Mesenchymal stem cell (in vitro differentiated cells and primary cell): ENCODE measurements at places on chromosomes 3 and 15.

- DNase-seq, result peak; percentile 43
These were observed 55.3 kb downstream of the SLC28A2 start for GRCh38 chr15:45307230-45307924.

- no peak for DNase-seq
These were observed 1.0 kb upstream of the SLTM start for GRCh38 chr15:58934521-58934920.

GRCh38 chr15:94875550-94875949 lies 644.2 kb downstream of the MCTP2 start:
- no peak for DNase-seq

DNA sequence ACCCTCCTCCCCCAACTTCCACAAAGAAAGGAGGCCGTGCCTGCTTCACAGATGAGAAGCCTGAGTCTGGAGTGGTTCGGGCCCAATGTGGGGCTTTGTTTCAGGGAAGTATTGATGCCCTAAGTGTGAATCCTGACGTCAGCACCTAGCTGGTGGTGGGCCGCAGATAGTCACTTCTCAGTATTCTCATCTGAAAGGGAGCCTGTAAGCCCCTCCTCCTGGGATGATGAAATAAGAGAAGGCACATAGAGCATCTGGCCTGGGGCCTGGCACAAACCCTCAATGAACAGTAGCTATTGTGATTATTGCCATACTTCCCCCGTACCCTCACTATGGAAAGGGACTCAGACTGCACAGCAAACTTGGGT lies 24.8 kb downstream of the LINGO1 start:
- DNase-seq, result no peak

DNA sequence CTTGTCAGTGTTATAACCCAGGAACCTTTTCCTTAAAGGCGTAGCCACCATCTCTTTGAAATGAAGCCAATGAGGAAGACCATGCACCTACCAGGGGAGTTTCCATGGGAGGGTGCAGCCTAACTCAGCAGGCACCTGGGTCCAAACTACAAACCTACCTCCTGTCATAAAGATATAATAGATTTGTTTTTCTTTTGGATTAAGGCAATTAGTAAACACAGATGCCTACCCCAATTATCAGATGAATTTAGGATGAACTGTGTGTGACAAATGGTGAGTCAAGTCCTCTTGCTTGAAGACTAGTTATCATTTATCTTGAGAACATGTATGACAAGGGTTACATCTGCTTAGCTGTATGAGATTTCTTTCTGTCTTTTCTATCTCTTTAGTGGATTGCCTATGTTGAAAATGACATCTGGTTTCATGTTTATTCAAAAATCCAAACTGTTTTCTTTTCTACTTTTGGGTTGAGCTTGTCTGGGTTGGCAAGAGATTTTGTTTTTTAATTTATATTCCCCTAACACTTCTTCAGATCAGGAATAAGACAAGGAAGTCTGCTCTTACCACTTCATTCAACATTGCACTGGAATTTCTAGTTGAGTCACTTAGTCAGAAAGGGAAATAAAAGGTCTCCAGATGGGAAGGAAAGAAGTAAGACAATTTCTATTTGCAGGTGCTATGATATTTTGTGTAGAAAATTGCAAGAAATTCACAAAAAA lies 149.9 kb downstream of the NEK10 start:
- DNase-seq, result no peak
